Posterior cingulate gyrus (tissue), 11 donors: ENCODE measurements at places on chromosomes 3 and 15.

- DNase-seq = no peak
These were observed 202.9 kb upstream of the CTNNB1 start for GRCh38 chr3:40996382-40996781.

DNA sequence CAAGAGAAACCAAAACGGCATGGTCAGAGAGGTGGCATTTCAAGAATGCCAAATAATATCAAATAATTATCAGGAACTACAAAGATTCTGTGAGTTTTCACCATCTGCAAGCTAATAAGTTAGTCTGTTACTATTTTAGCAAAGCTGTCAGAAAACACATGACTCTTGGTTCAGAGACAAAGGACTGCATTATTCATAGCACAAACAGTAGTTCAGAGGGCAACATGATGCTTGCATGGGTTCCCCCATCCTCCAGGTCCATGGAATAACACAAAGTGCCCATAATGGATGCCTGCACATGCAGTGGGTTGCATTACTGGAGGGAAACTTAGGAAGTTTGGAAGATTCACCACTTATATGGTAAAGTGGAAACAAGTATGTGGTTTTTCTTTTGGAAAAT lies 228.8 kb upstream of the ALCAM start:
- DNase-seq = no peak

GRCh38 chr3:98718730-98719129 lies 44.4 kb upstream of the ST3GAL6 start:
- DNase-seq = no peak

GRCh38 chr3:177106184-177106583 lies 91.1 kb downstream of the TBL1XR1 start:
- no peak for DNase-seq

DNA sequence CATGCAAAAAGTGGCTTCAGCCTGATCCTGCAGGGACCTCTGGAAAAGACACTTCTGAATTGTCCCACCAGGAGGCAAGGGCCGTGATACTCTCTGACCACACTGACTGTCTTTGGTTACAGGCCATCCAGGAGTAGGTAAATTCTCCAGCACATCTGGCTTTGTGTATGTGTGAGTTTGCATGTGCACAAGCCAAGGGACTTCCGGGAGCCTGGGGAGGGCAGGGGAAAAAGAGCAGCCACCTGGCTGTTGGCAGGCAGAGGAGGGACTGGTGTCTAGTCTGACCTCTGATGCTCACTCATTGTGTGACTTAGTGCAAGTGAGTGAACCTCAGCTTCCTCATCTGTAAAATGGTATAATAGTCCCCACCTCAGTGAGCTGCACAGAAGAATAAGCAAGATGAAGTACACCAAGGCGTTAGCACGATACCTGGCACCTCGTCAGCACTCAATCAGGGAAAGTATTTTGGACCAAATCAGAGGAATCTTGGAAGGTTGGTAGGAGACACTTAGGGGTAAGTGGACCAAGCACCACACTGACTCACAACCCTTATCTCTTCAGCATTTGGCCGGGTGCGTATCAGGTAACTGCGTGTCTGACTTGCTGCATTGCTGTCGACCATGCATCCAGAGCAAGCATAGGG lies 19.1 kb downstream of the KLHL6 start:
- no peak for DNase-seq

DNA sequence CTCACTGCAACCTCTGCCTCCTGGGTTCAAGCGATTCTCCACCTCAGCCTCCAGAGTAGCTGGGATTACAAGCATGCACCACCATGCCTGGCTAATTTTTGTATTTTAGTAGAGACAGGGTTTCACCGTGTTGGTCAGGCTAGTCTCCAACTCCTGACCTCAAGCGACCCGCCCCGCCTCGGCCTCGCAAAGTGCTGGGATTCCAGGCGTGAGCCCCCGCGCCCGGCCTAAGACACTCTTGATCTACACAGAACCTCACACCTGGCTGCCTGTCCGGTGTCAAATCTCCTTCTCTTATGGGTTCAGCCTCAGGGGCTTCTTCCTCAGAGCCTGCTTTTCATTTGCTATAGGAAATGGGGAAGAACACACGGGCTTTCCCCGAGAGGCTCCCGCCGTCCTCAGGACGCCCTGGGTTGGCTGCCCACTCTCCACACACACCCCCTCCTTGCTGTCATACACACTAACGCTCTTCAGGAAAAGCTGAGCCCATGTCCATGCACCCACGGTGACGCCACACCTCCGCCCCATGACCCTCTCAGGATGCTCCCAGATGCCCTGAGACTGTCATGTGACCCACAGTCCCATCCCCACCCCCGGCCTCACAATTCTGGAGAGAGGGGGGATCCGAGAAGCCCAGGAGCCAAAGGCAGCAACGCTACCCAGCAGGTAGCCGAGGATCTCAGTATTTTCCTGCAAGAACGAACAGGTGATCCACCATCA lies 10.4 kb downstream of the TMEM44 start:
- DNase-seq = no peak

DNA sequence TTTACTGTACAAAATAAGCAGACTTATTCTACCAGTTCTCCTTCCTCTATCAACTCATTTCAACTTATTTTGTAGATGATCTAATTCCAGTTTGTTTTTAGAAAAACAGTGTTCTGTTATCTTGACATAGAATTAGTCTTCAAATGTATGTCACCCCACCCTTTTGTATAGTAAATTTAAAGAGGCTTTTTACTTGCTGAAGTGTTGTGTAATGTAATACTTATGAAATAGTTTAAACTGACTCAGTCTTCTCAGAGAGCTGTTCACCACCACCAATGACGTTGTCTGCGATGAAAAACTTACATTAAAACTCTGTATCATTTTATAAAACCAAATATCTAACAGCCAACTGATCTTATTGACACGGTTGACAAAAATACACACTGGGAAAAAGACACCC lies 82.9 kb downstream of the RAP2B start:
- no peak for DNase-seq

DNA sequence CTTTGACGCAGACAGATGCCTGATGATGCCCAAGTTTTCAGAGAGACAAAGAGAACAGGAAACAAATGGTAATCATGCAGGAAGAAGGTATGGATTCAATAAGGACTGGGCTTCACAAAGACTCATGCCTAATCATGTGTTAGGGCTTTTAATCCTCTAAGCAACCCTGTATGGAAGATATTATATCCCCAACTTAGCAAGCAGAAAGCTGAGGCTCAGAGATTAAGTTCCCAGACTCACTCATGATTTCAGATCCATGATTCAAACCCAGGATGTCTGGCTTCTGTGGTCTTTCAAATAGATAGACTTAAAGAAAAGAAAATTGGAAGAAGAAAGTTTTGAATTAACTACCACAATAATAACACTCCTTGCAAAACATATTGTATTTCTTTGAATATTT lies 4.1 kb upstream of the CLASP2 start:
- no peak for DNase-seq

GRCh38 chr3:42633544-42633943 lies 20.0 kb upstream of the ZBTB47 start:
- DNase-seq = no peak

- no peak for DNase-seq
These were observed 47.7 kb downstream of the KLHDC8B start for GRCh38 chr3:49219132-49219531.

DNA sequence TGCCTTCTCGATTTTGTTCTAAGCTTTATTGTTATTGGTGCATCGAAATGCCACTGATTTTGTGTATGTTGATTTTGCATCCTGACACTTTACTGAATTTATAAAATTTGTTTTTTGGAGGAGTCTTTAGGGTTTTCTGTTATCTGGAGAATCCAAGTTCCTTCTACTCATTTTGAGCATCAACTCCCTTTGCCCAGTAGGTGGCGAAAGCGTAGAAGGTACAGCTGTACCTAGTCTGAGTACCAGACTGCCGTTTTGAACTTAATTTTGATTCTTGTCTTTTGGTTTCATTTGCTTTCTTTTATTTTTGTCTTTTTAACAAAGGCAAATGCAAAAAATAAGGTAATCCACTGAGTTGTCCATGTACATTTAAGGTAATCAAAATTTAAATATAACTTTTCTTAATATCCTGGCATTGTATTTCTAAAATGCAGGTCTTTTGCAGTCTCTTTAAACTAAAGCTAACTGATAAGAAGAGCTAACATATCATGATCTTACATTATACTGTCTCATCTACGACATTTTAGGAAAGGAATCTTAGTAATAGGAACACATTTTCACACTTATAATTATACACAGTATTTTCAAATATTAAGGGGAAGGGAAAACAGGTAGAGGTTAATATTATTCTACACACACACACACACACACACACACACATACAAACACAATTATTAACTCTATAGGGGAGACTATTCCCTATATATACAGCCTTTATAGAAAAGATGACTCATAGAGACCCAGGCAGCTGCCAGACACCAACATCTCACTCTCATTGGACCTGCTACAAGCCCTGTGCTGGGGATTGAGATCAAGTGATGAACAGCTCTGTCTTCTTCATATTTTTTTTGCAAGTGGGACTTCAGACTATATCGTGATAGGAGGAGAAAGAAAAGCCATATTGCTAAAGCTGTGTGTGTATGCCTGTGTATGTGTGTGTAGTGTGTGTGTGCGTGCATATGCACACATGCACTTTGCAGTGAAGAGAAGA lies 71.8 kb downstream of the SYNPR start:
- DNase-seq = peak; percentile 44

GRCh38 chr3:104316118-104316517 lies 1050.6 kb upstream of the ALCAM start:
- no peak for DNase-seq

GRCh38 chr15:60914360-60914759 lies 314.7 kb downstream of the RORA start:
- DNase-seq = no peak

GRCh38 chr3:58659051-58659675 lies 7.4 kb downstream of the FAM3D start:
- DNase-seq = no peak

DNA sequence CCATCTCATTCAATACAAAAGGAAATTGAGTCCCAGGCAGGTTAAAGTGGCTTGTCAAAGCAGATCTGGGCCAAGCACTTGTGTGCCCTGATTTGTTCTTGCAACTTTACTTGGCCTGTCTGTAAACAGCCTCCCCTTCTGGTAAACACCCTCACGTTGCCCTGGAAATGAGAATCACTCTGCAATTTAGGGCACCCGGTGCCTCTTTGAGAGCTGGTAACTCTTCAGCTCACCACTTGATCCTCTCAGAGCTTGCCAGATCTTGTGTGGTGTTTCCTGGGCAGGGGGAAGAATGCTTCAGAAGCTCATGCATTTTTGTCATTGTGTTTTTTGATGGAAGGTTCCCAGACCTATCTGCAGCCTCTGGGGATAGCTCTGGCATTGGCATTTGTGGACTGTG lies 11.3 kb downstream of the MED12L start:
- DNase-seq = no peak

DNA sequence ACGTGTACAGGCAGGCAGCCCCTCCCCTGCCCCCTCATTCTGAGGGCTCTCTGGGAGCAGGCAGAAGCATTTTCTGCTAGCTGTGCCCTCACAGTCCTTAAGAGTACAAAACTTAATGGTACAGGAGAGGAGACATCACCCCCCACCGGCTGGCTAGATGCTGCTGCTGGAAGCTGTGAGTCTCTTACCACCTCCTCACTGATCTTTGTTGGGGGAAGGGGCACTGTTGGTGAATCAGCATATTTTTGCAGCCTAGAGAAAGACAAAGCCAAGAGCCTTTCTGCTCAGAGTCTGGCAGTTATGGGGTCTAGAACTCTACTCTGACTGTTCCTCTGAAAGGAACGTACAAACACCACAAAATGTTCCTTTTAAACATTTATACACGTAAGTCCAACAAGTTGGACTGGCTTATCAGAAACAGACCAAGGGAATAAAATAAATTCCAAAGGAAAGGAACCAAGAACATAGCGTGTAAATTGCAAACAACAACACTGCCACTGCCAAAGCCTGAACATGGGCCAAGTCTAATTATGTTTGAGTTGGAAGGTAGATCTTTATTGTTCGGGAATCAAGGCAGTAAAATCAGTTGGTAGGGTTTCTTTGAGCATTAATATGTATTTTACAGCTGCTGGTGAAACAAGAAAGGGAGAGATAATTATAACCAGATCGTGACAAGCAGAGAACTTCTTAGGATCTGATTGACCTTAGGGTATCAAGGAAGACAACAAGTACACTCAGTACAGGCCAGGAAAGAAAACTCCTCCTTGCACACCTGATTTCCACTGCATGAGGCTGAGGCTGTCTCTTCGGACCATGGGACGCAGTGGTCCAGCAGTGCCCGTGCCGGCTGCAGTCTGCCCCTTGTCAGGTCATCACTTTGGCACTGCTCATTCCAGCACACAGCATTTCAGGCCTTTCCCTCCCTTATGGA lies 27.4 kb downstream of the CLK3 start:
- DNase-seq = no peak

DNA sequence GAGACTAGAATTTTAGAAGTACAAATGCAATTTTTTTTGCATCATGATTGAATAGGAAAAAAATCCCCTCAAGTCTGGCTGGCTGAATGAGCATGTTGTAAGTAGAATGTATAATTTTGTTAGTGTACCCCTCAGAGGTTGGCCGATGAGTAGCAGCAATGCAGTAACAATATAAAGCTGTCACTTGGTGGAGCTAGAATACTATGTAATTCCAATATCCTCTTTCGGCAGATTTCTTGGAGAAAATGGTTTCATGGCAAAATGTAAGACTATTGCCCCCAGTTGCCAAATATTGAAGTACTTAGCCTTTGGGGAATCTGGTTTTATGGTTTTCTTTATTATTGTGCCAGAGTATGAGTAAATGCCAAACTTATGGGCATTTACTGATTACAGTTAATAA lies 39.8 kb upstream of the SGO1 start:
- DNase-seq = no peak

GRCh38 chr3:120424976-120425570 lies 25.7 kb downstream of the FSTL1 start:
- no peak for DNase-seq

GRCh38 chr3:197017003-197017402 lies 12.6 kb downstream of the MELTF start:
- DNase-seq = no peak

- no peak for DNase-seq
These were observed 782 bp upstream of the BCL6 start for GRCh38 chr3:187746059-187746441.

DNA sequence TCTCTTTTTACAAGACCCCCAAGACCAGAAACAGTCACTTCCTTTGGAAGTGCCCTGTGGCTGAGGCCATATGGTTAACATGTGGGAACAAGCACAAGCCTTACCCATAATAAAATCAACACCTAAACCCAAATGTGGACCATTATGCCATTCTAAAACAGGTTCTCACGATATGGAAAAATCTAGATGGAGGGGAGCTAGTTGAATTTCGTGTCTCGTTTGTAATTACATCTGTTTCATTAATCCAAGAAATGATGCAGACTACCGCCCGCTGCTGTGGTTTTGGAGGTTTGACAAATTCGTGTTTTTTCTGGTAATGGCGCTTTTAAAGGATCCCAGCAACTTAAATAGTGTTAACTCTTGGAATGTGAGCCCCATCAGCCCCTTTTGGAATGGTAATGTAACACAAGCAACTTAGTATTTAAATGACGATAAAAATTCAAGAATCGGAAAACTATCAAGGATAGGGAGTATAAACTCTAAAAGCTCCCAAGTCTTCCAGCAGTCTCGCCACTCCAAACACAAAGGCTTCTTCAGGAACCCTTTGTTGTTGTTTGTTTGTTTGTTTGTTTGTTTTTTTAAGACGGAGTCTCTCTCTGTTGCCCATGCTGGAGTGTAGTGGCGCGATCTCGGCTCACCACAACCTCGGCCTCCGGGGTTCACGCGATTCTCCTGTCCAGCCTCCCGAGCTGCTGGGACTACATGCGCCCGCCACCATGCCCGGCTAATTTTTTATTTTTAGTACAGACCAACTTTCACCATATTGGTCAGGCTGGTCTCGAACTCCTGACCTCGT lies 1.1 kb downstream of the CNBP start:
- DNase-seq = no peak

- DNase-seq = no peak
These were observed 21.9 kb upstream of the P2RY13 start for GRCh38 chr3:151351219-151351618.
